ENCODE measurements at places on chromosomes 7 and 10. TPM values are rescaled to one million over a fixed set of nuclear protein-coding genes. Genes with fewer than 3 reads are reported as not detected.

- H3K27ac ChIP-seq = peak overlapping the region; percentile 79
- no peaks in the 10 kb centered on the region for H3K36me3 ChIP-seq
- H3K4me1 ChIP-seq = peaks cover 20% of the 10 kb centered on the region
- peak overlapping the region; percentile 16 for H3K4me3 ChIP-seq
Measured at GRCh38 chr10:92691591-92692079, 1.9 kb downstream of the HHEX start.

The TEX47 gene
- total RNA-seq = not detected

DNA sequence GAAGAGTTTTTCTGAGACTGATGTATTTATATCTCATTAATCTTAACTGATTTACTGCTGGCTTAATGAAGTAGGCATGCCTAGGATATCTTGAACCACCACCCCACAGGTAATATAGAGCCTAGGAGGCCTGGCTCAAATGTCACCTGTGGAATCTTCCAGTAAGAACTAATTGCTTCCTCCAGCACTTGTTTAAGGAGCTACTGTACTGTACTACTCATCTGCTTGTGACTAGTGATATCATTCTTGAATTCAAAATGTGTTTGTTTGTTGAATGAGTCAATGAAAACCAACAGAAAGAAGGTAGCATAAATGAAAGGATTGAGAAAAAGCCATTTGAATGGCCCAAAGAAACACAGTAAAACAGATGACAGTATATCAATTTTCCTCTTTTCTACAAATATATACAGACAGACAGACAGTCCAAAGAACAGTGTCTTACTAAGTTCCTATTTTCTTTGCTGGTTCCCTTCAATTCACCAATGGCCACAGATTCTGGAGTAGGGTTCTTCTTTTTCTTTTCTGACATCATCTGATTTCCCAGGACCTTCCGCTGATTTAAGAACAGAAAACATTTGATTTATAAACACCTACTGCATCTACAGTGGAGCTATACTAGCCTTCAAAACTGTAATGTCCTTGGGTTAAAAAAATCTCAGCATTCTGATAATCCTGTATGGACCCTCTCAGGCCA, 43.7 kb upstream of the SLIT1 start:
- no peaks in the 10 kb centered on the region for H3K4me1 ChIP-seq
- H3K27ac ChIP-seq = no peak overlapping the region
- H3K36me3 ChIP-seq = peaks cover 11% of the 10 kb centered on the region
- no peaks in the 10 kb centered on the region for H3K27me3 ChIP-seq

The CHST15 gene
- 14.8 TPM for total RNA-seq

DNA sequence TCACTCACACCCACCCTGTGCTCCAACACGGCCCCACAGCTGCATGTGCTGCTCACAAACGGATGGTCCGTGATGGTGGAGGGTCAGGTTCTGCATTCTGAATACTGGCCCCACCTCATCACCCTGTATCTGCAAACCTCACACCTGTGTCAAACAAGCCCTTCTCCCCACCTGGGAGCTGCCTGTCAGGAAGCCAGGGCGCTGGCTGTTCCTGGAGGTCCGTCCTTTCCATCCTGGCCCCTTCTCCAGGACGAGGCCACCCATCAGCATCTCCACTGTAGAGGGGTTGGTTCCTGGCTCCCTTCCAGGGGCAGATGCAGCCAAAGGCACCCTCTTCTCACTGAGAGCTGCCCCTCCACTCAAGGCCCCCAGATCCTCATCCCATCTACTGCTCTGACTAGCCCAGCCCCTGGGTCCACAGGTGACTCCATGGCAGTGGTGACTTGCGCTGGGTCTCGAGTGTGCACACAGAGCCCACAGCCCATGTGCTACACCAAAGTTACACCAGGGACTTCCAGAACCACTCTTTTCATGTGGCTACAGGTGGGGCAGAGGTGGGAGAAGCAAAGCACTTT, 229.4 kb downstream of the TNS3 start:
- no peaks in the 10 kb centered on the region for H3K27me3 ChIP-seq
- H3K27ac ChIP-seq = no peak overlapping the region
- no peak overlapping the region for H3K4me3 ChIP-seq
- peaks cover 7% of the 10 kb centered on the region for H3K36me3 ChIP-seq
- H3K4me1 ChIP-seq = peaks cover 4% of the 10 kb centered on the region

DNA sequence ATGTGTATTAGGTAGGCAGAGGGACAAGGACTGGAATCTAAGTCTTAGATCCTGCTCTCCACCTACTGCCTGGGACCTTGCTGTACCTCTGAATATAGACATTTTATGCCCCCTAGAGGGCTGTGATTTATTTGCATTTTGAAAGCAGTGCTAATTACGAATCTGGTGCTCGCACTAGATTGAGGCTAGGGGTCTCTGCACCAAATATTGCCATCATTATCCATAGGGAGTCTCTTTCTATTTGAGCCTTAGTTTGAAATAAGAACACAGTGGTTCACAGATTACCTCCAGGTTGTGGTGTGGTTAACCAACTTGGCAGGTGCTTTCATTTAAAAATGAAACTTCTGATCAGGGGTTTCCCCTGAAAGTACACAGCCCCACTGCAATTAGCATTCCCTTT, 41.8 kb downstream of the CNNM1 start:
- H3K4me3 ChIP-seq = no peak overlapping the region
- no peaks in the 10 kb centered on the region for H3K36me3 ChIP-seq
- no peaks in the 10 kb centered on the region for H3K4me1 ChIP-seq

- DNase-seq = no peak
- no peaks in the 10 kb centered on the region for H3K36me3 ChIP-seq
- peaks cover 51% of the 10 kb centered on the region for H3K27me3 ChIP-seq
- peaks cover 4% of the 10 kb centered on the region for H3K4me1 ChIP-seq
Measured at GRCh38 chr7:149790146-149790548, 16.8 kb upstream of the ZNF467 start.

- H3K36me3 ChIP-seq = no peaks in the 10 kb centered on the region
- no peaks in the 10 kb centered on the region for H3K27me3 ChIP-seq
- H3K27ac ChIP-seq = no peak overlapping the region
Measured at GRCh38 chr10:33040436-33040835, 82.4 kb upstream of the ITGB1 start.

- H3K4me1 ChIP-seq = no peaks in the 10 kb centered on the region
- H3K27me3 ChIP-seq = no peaks in the 10 kb centered on the region
- no peak overlapping the region for H3K27ac ChIP-seq
- no peaks in the 10 kb centered on the region for H3K36me3 ChIP-seq
Measured at GRCh38 chr7:12648704-12649261, 38.6 kb upstream of the ARL4A start.

- H3K4me3 ChIP-seq = no peak overlapping the region
- no peak overlapping the region for H3K27ac ChIP-seq
- no peaks in the 10 kb centered on the region for H3K36me3 ChIP-seq
- DNase-seq = peak; percentile 45
- no peaks in the 10 kb centered on the region for H3K4me1 ChIP-seq
Measured at GRCh38 chr10:60958892-60959601, 15.1 kb upstream of the RHOBTB1 start.

The METTL27 gene
- total RNA-seq = 1.7 TPM

Data from muscle of leg (tissue), 16 donors.